ENCODE measurements at places on chromosomes 5 and 9.

DNA sequence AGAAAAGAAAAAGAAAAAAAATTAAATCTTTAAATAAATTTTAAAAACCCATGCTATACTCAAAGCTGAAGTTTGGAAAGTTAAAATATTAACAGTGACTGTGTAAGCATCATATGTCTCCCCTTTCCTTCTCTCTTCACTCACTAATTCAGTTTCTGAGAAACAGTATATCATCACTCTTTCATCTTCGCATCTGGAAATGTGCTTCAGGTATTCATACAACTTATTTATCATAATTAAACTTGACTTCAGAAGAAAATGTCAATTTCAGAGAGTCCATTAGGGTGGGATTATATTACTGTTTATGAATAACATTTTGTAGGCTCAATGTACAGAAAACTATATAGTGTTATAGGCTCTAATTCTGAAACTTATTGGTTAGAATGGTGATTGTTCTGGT is 29.3 kb upstream of the TARS1 start:
- no peak for DNase-seq

DNA sequence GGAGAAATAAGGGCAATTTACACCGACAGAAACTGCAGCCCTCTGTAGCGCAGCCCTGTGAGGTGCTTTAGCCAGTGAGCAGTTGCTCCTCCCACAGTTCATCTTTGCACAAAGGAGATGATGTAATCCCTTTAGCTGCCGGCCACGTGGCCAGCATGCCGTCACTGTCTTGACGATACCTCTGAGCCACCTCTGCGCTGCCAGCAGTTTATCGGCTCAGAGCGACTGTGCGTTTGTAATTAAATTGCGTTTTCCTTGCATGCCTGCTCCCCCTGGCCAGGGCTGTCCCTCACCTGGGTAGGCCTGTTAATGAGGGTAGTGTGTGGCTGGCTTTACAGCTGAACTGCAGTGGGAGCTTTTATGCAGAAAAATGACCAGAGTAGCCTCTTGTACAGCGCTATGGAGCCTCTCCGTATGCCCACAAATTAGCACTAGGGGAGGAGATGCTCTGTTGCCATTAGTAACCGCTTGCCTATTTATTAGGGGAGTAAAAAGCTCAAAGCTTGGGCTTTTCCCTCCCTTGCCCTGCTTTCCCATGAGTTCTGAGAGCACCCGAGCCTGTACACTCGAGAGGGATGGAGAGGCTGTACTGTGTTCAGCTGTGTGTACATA is 107.0 kb downstream of the TRIO start:
- DNase-seq = no peak

- DNase-seq = no peak
Measured at GRCh38 chr5:60836131-60836530, 7.9 kb downstream of the ELOVL7 start.

DNA sequence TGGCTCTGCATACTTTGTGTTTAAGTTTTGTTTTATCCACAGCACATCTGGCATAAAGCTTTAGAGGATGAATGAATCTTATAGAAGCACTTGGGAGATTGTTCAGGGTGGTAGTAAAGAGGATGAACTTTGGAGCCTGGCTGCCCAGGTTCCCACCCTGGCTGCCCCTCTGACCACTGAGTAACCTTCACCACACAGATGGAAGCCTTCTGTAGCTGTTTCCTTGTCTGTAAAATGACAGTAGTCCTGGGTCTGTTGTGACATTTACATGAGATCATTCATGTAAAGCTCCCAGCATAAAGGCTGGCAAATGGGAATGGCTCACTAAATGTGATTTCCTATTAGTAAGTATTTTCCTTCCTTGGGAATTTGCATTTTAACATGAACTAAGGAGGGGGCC is 85.7 kb upstream of the FAM169A start:
- DNase-seq = no peak

DNA sequence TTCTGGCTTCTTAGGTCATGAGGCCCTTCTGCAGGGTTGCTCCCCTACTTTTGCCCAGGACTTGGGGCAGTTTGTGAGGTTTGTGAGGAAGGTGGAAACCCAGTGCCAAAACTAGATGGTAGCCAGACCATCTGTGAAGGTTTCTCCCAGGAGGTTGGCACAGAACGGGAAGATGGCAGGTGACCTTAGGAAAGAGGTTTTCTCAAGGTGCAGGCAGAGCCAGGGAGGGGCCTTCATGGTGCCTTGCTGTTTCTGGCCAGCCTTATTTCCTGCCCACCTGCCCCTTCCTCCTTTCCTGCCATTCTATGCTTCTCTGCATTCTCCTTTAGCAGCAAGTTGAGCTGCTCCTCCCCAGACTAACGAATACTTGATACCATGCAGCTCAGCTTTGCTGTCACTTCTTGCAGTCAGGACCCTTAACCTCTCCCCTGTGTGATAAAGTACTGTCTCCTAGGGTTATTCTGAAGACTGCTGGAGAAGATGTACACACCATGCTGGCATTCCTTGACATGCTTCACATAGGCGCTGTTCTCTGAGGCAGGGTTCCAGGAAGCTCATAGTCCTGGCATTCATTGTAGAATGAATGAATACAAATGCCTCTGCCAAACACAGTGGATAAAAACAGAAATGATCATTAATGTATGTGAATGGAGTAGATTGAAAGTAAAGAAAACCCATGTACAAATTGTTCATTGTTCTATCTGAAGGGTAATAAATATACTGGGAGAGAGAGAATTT is 154.3 kb downstream of the KDM4C start:
- DNase-seq = no peak

- DNase-seq = no peak
Measured at GRCh38 chr9:35646153-35646532, 4.6 kb downstream of the SIT1 start.

GRCh38 chr5:75885849-75886596 is 168.8 kb upstream of the POC5 start:
- no peak for DNase-seq

GRCh38 chr9:101706261-101706798 is 32.1 kb downstream of the GRIN3A start:
- DNase-seq = no peak

Measured in CD4-positive, alpha-beta T cell treated with Interleukin-6 at 100 ng/mL for 8 hours (primary cell).